Stimulated activated CD8-positive, alpha-beta memory T cell treated with anti-CD3 and anti-CD28 coated beads, Interleukin-7, amount 100 ng/mL, for 1 hour (primary cell): ENCODE measurements at places on chromosomes 1 and 21.

- no peak for DNase-seq
Observed at GRCh38 chr1:215476541-215476940, 90.6 kb upstream of the KCTD3 start.

DNA sequence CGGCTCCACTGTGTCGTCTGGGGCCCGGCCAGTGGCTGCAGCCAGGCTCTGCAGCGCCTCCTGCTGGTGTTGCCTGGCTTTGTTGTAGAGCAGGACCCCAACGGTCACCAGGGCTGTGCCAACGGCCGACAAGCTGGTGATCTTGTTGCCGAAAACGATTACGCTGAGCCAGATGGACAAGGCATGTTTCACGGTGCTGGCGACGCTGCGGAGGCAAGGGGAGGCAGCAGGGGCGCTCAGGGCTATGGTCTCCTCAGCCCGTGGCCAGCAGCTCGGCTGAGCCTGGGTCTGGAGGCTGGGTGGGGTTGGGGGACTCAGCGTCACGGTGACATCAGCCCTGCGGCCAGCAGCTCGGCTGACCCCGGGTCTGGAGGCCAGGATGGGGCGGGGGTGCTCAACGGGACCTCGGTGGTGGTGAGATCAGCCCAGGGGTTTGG is 7.0 kb upstream of the CDK11B start:
- DNase-seq, result no peak

DNA sequence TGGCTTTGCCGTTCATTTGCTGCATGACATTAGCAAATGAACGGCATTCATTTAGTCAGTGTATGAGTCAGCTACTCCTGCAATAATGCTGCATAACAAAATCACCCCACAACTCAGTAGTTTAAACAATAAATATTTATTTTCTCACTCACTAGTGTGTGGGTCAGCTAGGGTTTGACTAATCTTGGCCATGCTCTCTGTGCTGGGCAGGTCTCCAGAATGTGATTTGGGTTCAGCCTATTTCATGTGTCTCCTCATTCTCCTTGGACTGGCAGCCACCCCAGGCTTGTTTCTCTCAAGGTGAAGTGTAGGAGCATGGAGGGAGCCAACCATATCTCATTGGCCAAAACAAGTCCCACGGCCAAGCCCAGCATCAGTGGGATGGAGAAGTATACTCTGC is 104.3 kb downstream of the LACTBL1 start:
- no peak for DNase-seq

DNA sequence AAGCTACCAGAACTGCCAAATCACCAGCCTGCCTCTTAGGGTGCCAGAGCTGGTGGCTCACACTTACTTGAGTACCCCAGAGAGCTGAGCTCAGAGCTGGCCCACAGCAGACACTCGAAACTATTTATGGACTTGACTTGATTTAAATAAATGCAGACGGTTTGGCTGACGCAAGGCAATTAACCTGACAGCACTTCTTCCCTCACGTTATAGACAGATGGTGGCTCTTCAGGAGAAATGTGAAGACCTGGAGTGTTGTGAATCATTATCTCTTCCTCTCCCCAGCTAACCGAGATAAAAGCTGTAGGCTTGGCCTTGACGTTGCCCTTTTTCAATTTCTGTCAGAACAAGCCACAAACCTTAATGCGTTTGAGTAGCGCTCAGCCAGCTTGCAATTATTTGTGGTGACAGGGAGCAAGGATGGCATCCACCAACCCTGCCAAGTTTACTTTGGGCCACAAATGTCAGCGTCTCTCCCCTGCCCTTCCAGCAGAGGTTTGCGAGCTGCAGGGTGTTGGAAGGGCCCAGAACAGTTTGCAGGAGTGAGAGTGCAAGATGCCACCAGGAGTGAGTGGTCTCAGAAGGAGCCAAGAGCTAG is 34.0 kb upstream of the BCAR3 start:
- DNase-seq, result no peak

- DNase-seq, result no peak
Observed at GRCh38 chr1:220575718-220576497, 48.0 kb downstream of the MARK1 start.

GRCh38 chr1:153628638-153629342 is 556 bp downstream of the S100A1 start:
- DNase-seq, result no peak

- no peak for DNase-seq
Observed at GRCh38 chr1:230772457-230773395, 25.5 kb downstream of the CAPN9 start.

GRCh38 chr1:228922722-228923376 is 187.6 kb downstream of the RHOU start:
- no peak for DNase-seq

DNA sequence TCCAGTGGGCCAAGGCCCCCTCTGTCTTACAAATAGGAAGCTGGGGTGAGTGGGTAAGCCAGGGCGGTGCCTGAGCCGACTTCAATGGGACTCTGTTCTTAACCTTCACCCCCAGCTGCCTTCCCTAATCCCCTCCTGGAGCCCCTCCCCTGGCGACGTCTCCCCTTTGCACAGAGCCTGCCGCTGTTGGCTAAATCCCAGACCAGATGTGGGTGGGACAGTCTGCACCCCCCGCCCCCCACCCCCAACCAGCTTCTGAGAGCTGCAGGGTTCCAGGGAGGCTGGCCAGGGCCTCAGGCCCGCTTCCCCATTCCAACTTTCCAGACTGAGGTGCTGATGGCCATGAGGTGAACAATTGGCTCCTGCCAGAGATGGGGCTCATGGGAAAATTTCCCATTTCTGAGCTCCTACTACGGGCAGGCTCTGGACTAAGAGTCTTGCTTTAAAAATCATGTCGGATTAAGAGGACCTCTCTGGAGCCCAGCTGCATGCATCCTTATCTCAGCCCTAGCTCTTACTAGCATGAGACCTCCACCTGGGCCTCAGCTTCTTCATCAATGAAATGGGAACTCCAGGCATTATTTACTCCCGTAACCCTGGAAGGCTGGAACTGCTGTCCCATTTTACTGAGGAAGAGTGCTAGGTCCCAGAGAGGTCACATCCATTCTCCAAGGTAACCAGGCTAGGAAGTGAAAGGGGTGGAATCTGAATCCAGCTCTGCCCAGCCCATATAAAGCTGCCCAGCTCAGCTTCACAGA is 6.4 kb downstream of the COL8A2 start:
- no peak for DNase-seq

DNA sequence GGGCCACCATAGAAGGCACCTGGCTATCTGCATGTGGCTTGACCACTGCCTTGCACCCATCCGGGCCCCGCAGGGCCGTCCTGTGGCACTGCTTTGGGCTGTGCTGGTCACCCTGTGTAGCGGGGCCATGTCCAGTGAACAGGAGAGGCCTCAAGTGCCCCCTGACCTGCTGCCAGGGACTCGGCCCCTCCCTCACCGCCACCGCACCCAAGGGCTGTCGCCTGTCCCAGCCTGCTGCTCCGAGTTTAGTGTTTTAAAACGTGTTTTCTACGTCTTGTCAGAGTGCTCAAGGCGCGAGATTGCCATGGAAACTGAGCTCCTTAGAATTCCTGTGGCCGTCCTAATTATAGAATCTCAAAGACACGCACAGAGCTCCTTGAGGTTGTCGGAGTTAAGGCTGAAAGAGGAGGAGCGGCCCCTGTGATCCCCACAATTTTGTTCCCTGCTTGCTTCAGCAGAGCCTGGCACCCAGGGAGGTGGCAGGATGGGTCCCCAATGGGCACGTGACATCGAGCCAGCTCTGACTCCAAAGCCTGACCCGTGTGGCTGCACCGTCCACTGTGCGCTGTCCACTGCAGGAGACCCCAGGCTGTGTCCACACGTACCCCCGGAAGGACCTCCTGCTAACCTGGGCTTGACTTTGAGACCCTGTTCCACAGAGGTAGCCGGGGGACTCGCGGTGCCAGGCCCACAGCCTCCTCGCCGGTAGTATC is 66.2 kb downstream of the FAAP20 start:
- DNase-seq, result no peak

GRCh38 chr1:58922302-58923089 is 138.6 kb upstream of the JUN start:
- DNase-seq, result no peak

GRCh38 chr1:232211149-232211548 is 418.8 kb downstream of the SIPA1L2 start:
- no peak for DNase-seq

GRCh38 chr1:33005838-33006421 is 30.8 kb downstream of the AK2 start:
- no peak for DNase-seq

DNA sequence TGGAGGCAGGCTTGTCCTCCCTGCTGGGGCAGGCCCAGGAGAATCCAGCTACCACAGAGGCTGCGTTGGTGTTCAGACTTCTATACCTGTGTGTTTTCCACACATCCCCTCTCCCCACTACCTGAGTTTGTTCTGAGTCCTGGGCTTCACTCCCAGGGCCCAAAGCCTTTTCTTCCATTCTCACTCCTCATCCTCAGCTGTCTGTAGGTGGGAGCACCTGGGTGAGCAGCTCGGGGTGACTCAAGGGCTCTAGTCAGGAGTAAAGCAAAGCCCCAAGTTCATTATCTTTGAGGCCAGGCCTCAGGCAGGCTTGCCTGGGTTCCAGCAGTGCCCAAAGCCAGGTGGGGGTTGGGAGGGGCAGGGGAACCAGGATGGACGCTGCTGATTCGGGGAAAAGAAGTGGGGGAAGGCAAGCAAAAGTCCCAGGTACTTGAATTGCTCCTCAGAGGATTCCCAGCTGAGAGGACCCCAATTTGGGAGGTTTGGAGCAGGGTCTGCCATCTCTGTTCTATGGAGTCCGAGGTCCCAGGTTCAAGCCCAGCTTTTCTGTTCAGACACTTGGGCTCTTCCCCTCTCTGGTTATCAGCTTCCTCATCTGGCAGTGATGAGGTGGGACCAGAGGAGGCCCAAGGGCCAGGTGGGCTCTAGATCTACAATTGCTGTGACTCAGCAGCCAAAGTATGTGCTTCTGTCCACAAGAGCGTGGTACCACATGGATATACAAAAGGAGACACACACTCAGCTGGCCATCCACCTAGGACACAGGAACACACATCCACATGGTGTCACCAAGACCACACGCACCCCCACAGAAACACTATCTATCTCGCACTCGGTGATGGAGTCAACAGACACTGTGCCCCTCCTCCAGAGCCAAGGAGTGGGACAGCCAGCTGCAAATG is 5.8 kb upstream of the PTPN7 start:
- no peak for DNase-seq

GRCh38 chr1:186189156-186189555 is 185.9 kb downstream of the TPR start:
- no peak for DNase-seq

GRCh38 chr21:41827951-41828883 is 50.9 kb downstream of the PRDM15 start:
- DNase-seq, result no peak

GRCh38 chr21:16642353-16642752 is 870.5 kb upstream of the CXADR start:
- DNase-seq, result no peak

DNA sequence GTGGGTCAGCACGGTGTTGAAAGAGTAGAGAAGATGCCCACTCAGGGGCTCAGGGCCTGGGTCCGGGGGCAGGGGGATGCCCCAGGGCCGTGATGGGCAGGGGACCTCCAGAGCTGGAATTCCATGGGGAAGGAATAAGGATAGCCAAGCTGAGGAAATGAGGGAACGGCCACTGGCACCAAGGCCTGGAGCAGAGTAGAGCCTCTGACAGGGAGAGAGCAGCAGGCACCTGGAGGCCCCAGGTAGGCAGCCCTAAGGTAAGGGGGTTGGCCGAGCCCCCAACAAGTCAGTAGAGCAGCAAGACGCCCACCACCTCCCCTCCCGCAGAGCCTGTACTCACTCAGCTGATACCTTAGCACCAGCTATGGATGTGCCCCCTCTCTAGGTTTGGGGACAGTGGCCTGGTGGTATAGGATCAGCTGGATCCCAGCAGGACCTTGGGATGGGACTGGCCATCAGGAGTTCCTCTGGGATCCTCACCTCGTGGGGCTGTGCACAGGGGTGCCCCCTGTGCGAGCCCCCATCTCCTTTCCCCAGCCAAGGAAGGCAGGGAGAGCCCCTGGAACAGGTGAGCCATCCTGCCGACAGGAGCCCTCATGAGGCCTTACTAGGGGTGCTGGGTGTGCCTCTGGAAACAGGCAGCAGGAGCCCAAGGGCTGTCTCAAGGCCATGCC is 21.0 kb upstream of the ARF1 start:
- no peak for DNase-seq
